ENCODE measurements at places on chromosomes 13 and 19.

GRCh38 chr13:32491028-32491427, 47.6 kb downstream of the N4BP2L2 start:
- DNase-seq = no peak

- DNase-seq = no peak
Measured at GRCh38 chr13:23050126-23050525, 130.7 kb upstream of the SGCG start.

- DNase-seq = no peak
Measured at GRCh38 chr19:6032827-6033226, 54.9 kb upstream of the RANBP3 start.

DNA sequence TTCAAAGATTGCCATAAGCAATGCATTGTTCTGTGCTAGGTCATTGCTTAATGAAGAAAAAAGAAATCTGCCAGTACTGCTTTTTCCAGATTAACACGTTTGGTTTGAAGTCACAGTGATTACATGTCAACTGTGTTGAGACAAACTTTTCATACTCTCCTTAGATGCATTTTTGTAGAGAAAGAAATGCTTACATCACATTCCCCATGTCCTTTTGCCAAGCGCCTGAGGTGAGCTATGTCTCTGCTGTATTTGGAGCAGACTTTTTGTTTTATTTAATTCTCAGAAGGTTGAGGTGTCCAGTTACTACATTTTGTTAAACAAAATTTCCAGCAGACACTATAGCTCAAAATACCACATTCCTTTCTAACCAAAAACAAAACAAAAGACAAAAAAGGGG, 16.2 kb downstream of the LACC1 start:
- DNase-seq = no peak

DNA sequence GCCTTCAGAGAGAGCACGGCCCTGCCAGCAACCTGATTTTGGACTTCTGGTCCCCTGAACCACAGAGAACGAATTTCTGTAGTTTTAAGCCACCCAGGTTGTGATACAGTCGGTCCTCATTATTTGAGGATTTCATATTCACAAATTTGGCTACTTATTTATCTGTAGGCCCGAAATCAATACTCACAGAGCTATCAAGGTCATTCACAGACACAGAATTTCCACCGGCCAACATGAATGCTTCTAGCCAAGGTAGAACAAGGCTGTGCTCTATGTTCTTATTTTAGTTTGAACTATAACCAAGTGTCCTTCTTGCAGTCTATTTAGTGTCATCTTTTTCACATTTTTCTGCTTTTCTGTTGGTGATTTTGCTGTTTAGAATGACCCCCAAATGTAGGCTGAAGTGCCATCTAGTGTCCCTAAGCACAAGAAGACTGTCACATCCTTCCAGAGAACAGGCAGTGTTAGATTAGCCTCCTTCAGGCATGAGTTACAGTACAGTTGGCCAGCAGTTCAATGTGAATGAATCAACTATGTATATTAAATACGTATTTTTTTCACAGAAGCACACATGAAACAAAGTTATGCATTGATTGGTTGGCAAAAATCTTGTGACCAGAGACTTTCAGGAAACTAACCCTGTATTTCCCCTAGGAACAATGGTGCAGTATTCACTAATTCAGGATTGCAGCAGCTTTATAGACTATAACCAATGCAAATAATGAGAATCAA, 63.5 kb downstream of the C13orf42 start:
- DNase-seq = no peak

- DNase-seq = no peak
Measured at GRCh38 chr19:39816287-39817048, 17.5 kb downstream of the DYRK1B start.

DNA sequence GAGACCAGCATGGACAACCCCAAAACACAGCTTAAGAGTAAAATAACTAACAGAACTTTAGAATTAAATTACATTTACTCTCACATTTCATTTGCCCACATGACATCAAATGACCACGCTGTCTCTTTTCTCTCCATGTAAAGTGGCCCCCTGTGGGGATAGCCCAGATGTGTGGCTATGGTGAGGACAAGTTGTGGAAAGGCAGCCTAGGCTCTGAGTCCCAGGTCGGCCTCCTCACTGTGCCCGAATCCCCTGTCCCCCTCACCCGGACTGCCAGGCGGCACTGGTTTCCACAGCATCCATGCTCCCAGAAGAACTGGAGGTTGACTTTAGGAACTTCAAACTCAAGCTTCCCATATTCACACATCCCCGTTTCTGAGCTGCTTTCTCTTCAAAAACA, 111.8 kb upstream of the UQCRFS1 start:
- DNase-seq = no peak

- no peak for DNase-seq
Measured at GRCh38 chr19:45767410-45767880, 1.6 kb downstream of the SIX5 start.

DNA sequence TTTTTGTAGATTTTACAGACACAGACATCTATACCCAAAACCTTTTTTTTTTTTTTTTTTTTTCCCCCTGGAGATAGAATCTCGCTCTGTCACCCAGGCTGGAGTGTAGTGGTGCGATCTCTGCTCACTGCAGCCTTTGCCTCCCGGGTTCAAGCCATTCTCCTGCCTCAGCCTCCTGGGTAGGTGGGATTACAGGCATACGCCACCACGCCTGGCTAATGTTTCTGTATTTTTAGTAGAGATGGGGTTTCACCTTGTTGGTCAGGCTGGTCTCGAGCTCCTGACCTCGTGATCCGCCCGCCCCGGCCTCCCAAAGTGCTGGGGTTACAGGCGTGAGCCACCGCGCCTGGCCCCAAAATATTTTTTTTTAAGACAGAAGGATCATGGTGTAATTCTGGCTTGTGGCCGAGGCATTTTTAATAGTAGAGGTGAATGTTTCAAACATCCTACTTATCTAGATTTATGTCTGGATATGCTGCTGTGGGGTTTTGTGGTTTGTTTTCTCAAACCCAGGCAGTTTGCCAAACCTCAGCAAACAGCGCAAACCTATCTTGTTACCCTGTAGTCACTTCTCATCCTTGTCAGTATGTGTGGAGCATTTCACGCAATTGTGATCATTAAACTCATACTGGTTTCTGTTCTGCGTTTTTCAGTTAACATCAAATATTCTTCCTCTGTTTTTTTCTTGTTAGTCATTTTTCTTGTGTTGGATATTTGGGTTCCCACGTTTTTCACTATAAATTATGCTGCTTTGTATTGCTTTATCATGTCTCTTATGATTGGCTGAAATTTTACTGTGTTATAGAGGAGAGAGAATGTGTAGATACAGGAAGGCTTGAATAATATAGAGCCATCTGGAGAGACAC, 36.2 kb upstream of the GARRE1 start:
- no peak for DNase-seq

GRCh38 chr19:57642396-57643046, 9.6 kb downstream of the ZNF211 start:
- no peak for DNase-seq

DNA sequence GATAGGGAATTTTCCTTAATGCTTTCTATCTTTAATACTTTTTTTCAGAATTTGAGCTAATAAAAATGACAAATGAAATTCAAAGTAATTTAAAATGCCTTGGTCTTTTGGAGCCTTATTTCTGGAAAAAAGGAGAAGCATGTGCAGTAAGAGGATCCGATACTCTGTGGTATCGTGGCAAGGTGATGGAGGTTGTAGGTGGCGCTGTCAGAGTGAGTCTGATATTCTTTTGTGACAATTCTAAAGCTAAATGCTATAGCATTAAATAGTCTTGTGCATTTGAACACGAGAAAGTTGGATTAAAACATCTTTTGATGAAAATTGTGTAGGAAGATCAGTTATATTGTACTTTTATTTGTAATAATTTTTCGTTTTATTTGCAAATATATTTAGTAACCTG, 95.0 kb downstream of the RNF17 start:
- DNase-seq = no peak

GRCh38 chr19:49422407-49423070, 702 bp downstream of the PTH2 start:
- DNase-seq = no peak

DNA sequence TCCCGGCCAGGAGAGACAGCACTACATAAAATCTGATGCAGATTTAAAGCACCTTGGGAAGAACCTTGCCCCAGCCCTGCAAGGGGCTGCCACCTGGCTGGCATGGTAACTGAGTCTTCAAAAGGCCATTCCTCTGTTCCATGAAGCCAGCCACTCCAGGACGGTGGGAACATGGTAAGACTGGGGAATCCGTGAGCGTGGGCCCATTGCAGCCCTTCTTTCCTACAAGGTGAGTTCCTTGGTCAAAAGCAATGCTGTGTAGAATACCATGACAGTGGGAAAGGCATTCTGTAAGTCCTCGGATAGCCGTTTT, 121.3 kb downstream of the SOX1 start:
- no peak for DNase-seq

GRCh38 chr13:97026531-97027161, 32.4 kb upstream of the OXGR1 start:
- DNase-seq = no peak

GRCh38 chr13:41254902-41255301, 8.5 kb downstream of the MTRF1 start:
- DNase-seq = no peak

DNA sequence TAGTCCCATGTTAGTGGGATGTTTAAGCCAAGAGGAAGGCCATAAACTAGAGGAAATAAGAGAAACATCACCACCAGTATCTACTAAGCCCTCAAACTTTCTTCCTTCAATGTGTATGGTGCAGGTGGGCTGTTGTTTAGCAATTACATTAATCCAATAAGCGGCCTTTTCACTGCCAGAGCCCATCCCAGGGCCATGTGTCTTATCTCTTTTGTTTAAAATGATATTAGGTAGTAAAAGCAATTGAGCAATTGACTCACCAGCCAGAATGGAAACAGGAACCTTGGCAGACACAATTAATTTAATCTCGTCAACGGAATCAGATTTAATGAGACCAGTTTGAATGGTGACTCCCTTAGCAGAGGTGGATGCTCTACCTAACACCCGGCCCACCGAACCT, 1503.5 kb downstream of the UQCRFS1 start:
- no peak for DNase-seq

GRCh38 chr19:18551631-18552030, 6.0 kb upstream of the KXD1 start:
- no peak for DNase-seq

DNA sequence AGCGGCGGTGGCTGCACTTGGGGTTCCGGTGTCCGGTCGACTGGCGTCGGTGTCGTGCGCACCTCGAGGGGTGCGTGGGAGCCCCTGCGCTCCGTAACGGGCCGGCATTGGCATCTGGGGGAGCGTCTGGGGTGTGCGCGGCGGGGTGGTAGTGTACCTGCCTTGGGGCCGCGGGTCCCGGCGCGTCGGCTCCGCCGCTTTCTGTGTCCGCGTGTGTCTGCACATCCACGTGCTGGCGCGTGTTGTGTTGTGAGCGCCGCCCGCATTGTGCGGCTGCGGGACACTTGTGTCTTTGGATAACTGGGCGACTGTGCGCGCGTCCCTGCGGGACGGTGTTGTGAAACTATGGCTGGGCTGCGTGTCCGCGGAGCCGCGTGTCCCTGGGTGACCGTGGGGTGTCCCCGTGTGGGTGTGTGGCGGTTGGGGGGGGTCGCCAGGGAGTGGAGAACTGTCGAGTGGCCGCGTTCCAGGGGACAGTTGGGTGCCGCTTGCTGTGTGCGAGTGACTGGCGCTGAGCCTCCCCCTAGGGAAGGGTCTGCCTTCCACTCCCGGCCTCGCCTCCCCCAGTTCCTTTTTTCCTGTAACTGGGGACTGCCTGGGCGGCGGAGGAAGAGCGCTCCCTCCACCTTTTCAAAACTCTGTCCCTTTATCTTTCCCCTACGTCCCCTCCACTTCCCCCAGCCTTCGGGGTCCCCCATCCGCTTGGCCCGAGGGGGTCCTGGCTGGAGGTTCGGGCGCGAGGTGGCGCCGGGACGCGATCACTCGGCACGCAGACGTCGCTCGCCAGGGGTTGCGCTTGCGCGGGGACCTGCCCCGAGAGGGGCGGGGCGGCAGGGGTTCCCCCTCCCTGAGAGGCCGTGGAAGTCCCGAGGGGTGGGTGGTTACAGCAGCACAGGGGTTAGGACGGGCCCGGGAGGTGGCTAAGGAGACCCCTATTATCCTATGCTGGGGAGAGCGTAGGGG, 5.7 kb upstream of the NFIC start:
- DNase-seq = peak; percentile 75

DNA sequence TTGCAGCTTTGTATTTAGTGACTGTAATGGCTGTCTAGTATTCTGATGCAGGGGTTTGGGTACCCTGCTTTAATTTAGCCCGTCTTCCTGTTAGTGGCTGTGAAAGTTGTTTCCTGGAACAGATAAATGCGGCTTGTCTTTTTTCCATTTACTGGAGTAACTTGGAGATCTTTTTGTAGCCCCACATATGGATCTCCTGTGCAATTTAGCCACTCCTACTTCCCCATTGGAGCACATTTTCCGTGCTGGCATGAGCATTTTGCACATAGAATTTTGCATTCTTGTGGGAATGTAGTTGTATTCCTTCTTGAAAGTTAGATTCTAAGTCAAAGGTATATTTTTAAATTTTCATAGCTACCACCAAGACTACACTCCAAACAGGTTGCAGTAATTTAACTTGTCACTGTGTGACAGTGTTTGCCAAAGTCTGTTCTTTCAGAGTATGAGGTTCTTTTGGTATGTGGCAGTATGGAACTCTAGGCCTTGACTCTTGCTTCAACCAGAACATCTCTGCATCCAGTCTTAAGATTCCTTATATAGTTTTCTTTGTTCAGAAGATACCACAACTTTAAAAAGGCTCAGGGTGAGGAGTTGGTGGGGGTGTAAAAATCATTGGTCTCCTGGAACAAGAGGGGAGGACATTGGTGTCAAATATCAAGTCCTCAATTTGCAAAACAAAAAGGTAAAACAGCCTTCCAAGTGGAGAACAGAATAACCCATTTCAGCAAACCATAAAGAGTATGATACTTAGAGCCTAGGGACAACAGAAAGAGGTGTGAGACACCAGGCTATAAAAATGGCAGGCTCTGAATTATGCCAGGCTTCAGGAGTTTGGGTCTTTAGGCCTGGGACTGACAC, 21.1 kb upstream of the CCDC97 start:
- no peak for DNase-seq

DNA sequence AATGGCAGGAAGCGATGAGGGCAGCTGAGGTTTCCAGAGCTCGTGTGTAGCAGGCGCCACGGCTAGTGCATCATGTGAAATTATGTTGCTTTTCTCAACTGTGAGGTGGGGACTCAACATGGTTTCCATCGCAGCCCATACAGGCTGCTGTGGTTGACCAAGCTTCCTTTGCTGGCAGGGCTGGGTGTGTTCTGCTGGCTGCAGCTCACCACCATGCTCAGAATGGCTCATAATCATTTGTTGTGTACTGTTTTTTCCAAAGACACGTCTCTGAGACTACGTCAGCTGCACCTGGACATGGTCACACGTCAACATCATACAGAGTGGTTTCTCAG, 16.1 kb upstream of the RASA3 start:
- no peak for DNase-seq

GRCh38 chr19:45100846-45101252, 7.9 kb downstream of the PPP1R37 start:
- DNase-seq = no peak

GRCh38 chr13:28631801-28632200, 27.1 kb upstream of the POMP start:
- DNase-seq = no peak

DNA sequence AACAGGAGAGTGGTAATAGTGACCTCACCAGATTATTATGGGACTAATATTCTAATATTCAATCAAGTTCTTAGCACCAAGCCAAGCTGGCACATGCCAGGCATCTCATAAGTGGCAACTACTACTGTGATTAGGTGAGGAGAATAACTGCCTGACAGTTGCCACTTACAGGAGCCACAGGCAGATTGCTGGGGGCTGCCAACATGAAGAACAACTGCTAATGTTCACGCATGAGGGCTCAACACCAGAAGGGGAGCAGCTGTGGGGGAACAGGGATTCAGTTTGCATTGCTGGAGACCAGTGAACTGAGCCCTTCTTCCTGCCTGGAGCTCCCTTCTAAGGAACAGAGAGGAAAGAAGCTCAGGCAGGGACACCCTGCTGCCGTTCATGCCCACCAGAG, 504.5 kb downstream of the FOXO1 start:
- no peak for DNase-seq
